ENCODE measurements at places on chromosomes 3 and 15.

GRCh38 chr15:62486041-62486440, 321.0 kb upstream of the C2CD4B start:
- no peak for DNase-seq

GRCh38 chr3:68973639-68974038, 39.8 kb downstream of the EOGT start:
- DNase-seq, result no peak

- DNase-seq, result peak; percentile 95
Observed at GRCh38 chr3:14144423-14145075, 19.7 kb downstream of the TMEM43 start.

DNA sequence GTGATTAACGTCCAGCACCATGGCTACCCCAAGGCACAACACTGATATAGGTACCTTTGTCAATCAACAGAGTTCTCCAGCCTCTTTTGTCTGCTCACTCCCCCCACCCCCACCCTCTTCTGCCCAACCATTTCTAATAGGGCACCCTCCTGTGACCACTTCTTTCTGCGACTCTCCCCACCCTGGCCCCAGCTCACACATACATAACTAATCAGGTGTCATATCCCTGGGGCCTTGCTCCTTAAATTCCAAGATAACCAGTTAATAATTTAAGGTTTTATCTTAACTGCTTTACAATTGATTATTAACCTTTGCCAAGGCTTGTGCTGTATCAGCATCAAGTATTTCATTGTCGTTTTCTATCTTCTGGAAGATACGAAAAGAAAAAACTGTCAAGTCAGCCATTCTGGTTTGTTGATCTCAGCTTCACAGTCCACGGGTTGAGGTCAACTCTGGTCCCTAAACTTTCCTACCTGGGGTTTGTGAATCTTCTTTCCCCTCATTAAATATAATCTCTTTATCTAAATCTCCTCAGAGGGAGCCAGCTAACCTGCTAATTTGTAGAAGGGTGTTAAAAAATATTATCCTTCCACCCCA, 27.3 kb upstream of the SLC28A2 start:
- DNase-seq, result no peak
